Eye (tissue), 1 donor: ENCODE measurements at places on chromosomes 1 and 21.
A peak's percentile ranks its signal among the peaks of the same experiment; 100 is the strongest.

DNA sequence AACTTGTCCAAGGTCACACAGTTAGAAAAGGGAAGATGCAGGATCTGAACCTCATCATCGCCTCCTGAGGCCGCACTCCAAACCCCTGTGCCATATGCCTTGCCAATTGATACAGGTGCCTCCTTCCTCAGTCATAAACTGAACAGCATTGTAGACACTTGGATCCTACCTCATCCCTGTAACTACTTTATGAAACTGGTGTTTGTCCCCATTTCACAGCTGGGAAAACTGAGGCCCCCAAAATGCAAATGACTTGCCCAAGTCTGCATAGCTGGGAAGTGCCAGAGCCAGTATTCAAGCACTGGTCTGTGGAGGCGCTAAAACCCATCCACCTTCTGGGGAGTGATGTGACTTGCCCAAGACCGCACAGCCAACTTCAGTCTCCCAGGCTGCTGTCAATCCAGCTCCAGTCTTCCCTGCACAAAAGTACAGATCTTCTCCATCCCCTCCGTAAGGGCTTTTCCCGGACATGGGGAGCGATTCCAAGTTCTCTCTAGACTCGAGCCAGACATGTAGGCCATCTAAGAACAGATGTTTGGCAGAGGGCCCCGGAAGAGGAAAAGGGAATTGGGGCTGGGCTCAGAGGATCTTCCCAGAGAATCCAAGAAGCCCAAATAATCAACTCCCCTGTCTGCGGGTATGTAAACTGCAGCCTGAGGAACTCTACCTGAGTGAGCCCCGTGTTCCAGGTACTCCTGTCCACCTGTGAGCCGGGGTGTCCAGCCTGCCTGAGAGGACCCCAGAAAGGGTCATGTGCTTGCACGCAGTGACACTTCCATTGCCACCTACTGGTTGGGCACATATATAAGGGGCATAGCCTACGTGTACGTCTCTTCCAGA is 60.5 kb downstream of the SYT2 start:
- peak; percentile 55 for DNase-seq

- DNase-seq: no peak
Measured at GRCh38 chr21:42214081-42214750, 4.7 kb upstream of the ABCG1 start.

DNA sequence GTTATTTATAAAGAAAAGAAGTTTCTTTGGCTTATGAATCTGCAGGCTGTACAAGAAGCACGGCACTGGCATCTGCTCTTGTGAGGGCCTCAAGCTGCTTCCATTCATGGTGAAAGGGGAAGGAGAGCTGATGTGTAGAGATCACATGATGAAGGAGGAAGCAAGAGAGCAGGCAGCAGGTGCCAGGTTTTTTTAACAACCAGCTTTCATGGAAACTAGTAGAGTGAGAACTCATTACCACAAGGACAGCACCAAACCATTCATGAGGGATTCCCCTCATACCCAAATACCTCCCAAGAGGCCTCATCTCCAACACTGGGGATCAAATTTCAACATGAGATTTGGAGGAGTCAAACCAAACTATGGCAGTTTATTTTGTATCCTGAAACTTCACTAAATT is 85.8 kb upstream of the CAMK1G start:
- DNase-seq: no peak

DNA sequence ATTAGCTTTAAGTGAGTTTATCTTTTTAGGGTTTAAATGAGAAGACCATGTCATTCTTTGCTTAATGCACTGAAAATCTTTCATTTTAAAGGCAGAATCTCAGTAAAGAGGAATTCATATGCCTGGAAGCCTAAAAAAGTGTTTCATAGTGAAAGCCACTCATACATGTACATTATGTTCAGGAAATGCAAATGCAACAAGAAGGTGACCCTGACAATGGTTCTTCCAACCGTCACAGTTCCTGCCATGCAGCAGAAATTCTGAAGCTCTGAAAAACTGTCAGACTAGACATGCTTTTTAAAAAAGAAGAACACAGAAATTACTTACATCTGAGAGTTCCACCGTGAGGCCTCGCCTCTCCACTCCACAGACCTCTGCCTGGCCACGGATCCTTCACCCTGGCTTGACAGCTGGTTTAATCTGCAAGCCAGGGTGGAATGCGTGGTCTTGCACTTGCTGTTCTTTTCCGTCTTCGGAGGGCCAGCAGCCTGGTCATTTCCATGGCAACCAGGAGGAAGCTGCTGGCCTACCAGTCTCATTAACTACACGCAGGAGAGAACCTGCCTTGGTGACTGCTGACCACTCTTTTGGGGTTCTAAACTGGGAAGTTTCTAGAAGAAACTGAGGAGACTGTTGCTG is 41.8 kb upstream of the PAXBP1 start:
- DNase-seq: peak; percentile 69

GRCh38 chr1:94269921-94270320 is 32.5 kb upstream of the ARHGAP29 start:
- DNase-seq: no peak

DNA sequence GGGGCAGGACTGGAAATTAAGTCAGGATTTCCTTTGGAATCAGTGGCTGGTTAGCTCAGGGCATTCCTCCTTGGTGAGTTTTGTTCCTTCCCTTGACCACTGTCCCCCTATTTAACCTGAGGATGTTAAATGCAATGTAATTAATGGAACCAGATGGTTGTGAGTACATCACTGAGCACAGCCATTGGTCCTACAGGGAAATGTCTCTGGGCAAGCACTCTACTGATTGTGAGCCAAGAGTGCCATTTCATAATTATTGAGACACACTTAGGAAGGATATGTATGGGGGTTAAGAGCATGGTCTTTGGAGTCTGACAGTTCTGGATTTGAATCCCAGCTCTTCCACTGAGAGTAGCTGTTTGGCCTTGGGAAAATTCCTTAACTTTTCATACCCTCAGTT is 74.4 kb downstream of the SPAG17 start:
- DNase-seq: no peak

GRCh38 chr1:220962031-220962751 is 82.9 kb downstream of the HLX start:
- DNase-seq: no peak

DNA sequence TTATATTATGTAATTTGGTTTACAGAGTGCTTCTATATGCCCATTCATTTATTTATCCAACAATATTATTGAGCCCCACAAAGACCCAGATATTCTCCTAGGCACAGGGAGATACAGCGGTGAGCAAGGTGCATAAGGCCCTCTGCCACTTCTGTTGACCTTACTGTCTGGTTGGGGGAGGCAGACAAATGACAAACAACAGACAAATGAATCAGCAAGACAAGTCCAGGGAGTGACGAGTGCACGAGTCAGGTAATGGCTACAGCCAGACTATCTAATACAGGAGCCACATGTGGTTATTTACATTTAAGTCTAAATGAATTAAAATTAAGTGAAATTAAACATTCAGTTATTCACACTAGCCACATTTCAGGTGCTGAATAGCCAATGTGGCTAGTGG is 22.0 kb upstream of the BCAR3 start:
- DNase-seq: no peak

- no peak for DNase-seq
Measured at GRCh38 chr1:61533546-61533945, 191.4 kb downstream of the TM2D1 start.

- DNase-seq: no peak
Measured at GRCh38 chr1:246176126-246177024, 330.7 kb downstream of the SMYD3 start.

DNA sequence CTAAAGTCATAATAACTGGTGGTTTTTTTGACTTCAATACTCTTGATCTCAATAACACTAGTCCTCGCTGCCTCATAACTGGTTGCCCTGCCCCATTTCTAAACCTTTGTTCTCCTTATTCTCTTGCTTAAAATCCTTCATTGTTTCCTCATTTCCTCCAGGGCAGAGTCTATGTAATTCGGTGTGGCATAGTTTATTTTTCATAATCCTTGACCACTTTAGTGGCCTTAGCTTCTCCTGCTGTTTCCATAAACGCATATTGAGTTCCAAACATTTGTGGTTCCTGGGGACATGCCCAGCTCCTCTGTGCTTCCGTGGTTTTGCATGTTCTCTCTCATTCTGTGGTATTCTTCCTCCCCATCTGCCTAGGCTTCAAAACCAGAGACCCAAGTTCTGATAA is 19.0 kb upstream of the TLCD4 start:
- DNase-seq: no peak

DNA sequence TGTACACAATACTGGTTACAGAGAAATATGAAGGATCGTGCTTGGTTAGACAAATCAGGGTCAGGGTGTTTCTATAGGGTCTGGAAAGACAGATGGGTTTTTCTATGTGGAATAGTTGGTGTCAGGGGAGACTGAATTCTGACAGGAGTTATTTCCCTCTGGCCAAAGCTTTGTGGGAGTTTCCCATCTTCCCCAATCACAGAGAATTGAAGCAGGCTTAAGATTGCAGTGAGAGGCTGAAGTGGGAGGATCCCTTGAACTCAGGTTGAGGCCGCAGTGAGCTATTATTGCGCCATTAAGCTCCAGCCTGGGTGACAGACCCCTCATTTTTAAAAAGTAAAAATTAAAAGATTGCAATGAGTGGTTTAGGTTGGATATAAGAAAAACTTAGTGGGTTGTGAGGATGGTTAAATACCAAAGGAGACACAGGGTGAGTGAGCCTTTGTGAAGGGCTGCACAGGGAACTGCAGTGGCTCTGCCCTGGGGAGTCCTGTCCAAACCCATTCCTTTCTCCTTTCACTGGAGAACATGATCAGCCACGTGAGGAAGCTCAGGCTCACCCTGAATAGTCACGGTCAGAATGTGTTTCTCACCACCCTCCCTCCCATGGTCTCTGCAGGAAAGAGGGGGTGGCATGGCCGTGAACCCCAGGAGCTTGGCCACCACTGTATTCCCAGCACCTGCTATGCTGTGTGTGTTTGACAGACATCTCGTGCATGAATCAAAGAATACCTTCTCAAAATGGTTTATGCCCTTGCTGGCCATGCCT is 101.2 kb downstream of the INTS7 start:
- no peak for DNase-seq

DNA sequence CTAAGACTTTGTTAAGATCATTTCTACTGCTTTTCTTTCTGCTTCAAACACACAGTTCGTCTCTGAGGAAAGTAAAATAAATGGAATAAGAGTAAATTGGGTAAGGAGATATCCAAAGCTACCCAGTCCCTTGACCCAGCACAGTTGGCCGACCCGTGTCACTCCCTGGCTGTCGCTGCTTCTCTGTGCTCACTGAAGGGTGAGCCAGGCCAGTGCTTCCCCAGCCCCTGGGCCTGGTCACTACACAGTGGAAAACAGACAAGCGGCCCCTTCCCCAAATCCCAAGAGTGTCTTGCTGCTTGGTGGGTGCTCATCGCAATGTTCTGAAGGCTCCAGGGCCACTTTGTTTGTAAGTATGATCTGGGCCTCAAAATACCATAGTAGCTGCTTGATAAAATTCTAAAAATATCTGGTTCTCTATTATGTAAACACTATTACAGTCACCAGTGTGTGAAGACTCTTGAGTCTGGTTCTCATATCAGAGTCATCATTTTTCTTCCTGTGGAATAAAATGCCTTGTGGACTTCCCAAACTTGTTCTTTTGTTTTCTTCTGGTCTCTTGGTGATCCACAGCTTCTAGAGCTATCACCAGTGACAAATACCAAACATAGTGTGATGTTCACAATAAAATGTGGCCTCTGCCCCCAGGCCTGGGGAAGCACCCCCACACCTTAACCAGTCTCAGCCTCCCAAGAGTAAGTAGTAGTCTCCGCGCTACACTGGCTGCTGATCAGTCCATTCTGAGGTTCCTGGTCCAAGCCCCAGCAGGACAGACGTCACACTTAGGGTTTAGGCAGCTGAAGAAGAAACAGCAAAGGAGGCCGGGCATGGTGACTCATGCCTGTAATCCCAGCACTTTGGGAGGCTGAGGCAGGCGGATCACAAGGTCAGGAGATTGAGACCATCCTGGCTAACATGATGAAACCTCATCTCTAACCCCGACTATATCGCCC is 106.2 kb downstream of the DHRS3 start:
- no peak for DNase-seq

- DNase-seq: peak; percentile 18
Measured at GRCh38 chr1:47660622-47661021, 222.8 kb downstream of the FOXD2 start.

DNA sequence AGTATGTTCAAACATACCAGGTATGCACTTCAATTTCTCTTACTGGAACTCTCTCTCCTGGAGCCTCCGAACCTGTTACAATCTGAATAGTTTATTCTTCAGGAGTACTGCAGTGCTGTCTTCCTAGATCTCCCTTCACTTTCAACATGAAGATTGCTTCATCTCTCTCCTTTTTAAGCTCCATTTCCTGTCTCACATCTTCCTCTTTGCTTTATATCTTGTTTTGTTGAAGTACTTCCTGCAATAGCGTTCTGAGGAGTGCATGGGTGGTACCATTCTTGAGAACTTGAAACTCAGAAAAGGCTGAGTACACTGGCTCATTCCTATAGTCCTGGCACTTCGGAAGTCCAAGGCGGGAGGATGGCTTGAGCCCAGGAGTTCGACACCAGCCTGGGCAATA is 15.7 kb upstream of the C1orf146 start:
- DNase-seq: no peak

GRCh38 chr1:66012106-66012784 is 219.6 kb downstream of the PDE4B start:
- DNase-seq: no peak

DNA sequence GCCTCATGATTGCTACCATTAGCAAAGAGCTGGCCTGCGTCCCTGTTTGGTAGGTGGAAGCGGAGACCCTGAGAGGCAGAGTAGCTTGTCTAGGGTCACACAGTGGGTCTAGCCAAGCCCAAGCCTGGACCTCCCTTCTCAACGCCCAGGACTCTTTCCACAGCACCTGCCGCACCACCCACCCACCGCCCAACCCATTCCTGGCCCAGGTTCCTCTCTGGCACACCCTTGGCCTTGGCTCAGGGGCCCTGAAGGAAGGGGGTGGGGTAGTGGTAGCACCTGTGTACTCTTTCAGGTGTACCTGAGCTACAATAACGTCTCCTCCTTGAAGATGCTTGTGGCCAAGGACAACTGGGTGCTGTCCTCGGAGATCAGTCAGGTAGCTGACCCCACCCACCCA is 19.3 kb downstream of the FAM151A start:
- DNase-seq: no peak

GRCh38 chr1:6950001-6950765 is 164.9 kb downstream of the CAMTA1 start:
- DNase-seq: peak; percentile 67

DNA sequence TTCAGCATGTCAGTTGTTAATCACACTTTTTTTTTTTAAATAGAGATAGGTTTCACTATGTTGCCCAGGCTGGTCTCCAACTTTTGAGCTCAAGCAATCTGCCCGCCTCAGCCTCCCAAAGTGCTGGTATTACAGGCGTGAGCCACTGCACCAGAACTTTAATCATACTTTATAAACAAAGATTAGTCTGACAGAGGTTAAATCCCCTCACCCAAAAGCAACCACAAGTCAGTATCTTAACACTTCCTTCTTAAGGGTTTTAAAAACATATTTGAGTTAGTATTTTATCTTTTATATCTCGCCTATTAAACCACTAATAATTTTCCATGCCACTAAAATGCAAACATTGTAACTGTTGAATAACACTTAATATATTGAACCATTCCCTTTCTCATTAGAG is 70.2 kb downstream of the COP1 start:
- no peak for DNase-seq

DNA sequence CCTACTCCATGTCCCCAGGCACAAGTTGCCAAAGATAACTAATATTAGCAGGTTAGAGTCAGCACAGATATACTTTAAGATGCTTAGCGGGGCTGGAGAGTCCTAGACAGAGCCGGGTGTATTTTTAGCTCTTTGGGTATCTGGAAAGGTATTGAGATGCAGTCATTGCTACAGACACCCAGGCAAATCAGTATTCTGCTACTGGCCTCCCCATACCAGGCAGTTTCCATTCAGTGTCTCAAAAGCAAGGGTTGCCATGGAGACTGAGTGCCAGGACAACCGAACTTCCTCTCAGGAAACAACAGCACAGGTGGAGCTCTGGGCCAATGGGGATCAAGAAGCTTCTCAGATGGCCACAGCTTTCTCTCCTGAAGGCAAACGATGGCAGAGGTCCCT is 45.3 kb downstream of the KCNC4 start:
- DNase-seq: peak; percentile 46
